ENCODE measurements at places on chromosomes 2 and 18. TPM values are rescaled to one million over a fixed set of nuclear protein-coding genes. Genes with fewer than 3 reads are reported as not detected.

The FBXO41 gene
- 0.33 TPM for total RNA-seq

The CD207 gene
- not detected for total RNA-seq

GRCh38 chr2:47346107-47346506 lies 56.8 kb upstream of the MSH2 start:
- DNase-seq = no peak

The GALNT3 gene
- total RNA-seq = 1.1 TPM

The CDK5R2 gene
- total RNA-seq = not detected

- DNase-seq = no peak
These were observed 23.5 kb downstream of the KDM3A start for GRCh38 chr2:86464652-86465051.

GRCh38 chr2:215619989-215620388 lies 184.1 kb upstream of the FN1 start:
- DNase-seq = no peak

The SERPINB10 gene
- not detected for total RNA-seq

GRCh38 chr2:105617631-105618350 lies 126.9 kb upstream of the NCK2 start:
- no peak for DNase-seq

DNA sequence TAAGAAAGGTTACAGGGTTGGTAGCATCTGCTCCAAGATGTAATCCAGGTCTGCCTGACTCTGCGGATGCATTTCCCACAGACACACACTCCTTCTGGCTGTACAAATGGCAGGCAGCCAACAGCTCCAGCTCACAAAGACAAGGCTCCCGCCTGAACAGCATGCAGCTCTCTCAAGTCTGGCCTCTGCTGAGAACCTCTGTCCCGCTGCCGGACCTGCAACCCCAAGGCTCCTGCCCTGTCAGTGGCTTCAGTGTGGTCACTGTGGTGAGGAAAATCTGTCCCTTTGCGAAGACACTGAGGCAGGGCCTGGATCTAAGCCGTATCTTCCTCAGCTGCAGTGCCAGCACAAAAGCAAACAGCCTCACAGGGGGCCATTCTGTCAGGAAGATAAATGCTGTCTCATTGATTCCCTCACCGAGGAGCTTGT lies 469.3 kb upstream of the MEX3C start:
- DNase-seq = no peak

DNA sequence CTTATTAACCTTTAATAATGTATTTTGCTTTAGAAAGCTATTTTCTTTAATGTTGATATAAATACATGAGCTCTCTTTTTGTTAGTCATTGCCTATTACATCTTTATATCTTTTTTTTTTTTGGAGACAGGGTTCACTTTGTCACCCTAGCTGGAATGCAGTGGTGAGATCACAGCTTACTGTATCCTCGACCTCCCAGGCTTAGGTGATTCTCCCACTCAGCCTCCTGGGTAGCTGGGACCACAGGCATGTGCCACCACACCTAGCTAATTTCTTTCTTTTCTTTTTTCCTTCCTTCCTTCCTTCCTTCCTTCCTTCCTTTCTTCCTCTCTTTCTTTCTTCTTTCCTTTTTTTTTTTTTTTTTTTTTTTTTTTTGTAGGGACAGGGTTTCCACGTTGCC lies 15.4 kb downstream of the NAB1 start:
- DNase-seq = no peak

DNA sequence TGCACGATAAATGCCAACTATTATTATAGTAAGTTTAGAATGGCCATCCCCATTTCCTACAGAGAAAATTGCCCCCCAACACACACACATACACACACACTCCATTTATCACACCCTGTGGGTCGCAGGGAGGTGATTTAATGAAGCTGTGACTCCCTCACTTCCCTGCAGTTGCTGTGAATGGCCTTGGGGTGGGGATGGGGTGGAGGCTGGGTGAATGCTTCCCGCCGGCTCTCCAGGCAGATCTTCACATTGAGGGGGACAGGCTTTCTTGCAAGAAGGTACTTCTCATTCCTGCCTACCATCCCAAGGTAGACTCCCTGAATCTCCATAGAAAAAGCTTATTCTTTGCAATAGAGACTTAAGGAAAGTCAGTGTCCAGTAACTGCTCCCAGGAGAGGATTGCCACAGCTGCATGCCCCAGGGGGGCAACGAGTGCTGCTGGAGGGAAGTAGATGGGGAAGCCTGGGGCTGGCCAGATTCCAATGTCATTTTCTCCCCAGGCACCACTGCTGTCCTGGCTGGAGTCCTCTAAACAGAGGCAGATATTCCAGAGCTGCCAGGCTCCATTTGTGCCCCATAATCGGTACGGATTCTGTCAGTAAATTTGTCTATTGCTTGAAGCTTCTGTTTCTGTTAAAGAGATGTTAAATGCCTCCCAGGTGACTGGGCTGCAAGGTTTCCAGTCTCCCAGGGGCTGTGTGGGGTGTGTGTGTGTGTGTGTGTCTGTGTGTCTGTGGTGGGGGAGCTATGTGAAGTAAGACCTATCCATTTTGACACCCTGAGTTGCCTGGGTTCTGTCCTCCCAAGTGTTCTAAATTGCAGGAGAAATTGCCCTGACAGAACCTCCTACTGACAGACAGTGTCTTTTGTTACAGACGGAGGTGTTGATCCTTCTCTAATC lies 265.5 kb downstream of the SRBD1 start:
- peak; percentile 35 for DNase-seq

DNA sequence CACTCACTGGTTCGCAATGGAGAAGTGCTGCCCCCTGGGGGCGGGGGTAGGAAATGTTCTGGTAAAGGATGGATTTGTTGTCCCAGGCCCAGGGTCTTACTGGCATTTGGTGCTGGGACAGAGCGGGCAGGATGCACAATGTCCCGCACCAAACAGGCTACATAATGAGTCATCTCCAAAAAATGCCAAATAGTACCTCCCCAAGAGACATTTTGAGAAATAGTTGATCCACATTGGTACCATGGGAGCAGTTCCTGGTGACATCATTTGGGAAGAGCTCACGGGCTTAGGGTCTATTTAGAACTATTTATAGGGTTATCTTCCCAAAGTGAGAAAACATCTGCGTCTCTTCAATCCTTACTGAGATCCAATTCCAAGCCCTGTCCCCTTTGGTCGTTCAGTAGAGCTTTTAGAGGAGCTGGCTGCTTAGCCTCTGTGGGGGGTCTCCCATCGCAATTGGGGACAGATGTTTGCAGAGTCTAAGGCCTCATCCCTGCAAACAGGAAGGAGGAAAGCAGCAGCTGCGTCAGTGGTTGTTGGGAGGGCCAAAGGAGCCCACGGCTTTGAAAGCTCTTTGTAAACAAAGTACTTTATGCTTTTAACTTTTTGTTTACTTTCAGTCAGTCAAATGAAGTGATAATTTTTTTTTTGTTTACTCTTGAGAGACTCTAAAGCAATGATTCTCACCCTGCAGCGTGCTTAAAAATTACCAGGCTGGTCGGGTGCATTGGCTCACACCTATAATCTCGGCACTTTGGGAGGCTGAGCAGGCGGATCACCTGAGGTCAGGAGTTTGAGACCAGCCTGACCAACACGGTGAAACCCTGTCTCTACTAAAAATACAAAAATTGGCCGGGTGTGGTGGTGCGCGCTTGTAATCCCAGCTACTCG lies 49.3 kb downstream of the GREB1 start:
- DNase-seq = peak; percentile 70

DNA sequence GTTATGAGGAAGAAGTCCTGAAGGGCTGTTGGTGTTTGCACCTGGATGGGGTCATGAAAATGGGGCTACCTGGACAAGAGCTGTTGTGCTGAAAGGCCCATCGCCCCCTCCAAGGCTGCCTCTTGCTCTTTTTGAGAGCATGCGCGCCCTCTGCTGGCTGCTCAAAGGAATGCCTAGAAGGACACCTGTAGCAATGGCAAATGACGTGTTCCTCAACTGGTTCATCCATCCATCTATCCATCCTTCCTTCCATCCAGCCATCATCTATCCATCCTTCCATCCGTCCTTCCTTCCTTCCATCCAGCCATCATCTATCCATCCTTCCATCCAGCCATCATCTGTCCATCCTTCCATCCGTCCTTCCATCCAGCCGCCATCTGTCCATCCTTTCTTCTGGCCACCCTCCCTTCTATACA lies 17.2 kb upstream of the RPL31 start:
- DNase-seq = peak; percentile 72

DNA sequence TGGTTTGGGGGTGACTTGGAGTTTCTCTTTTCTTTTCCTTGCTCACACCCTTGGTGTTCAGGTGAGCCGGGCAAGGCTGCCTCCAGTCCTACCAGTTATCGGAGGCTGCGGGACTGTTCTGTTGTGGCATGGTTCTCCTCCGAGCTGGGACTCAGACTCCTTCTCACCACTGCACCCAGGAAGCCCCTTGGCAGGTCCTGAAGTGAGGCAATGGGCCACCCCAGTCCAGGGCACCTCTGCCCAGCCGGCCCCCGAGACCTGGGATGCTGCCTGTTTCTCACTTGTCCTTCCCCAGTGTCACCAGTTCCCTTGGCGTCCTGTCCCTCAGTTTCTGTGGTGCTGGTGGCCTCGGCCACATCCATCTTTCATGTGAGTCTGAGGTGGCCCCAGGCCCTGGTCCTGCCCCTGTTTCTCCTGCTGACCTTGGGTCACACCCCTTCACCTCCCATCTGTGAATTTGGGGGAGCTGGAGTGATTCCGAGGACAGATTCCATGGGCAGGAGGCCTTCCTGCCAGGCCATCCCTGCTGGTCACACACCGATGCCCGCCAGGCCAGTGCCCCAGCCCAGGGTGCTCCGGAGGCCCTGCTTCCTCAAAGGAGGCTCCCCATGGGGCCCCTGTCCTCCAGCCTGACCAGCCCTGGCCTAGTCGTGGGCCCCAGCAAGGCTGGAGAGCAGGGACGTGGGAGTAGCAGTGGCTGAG lies 6.6 kb upstream of the KLHL30 start:
- DNase-seq = no peak

GRCh38 chr2:177398791-177399190 lies 6.2 kb downstream of the AGPS start:
- DNase-seq = no peak

DNA sequence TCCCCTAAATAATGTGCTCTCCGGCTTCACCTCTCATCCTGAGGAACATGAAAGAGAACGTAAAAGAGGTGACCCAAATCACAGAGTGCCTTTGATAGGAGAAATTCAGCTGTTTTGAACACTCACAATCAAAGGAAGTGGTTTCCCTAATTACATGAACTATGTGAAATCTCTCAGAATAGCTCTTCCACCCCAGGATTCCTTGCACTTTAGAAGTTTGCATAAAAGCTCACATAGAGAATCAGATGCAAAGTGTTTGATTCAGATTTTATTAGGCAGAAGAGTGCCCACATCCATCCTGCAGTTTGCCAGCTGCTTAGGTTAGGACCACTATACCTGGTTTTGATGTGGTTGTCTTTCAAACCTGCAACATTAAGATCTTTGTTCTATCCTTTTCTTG lies 61.0 kb downstream of the MAP3K20 start:
- DNase-seq = no peak

DNA sequence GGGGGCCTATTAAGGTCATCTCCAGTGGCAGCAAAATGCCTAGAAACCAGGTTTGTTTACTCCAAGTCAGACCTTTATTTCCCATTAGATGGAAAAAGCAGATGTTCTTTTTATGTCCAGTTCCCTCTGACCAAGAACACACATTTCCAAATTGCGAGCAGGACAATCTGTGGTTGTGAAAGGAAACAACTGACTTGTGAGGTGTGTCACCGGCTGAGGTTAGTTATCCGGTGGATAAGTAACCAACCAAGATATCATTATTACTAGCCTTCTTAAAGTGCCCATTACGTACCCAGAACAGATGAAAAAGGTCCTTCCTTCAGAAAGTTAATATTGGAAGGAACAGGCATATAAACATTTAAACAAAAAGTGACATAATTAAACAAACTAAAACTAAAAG lies 112.9 kb downstream of the THADA start:
- DNase-seq = no peak

The GPR155 gene
- 9.3 TPM for total RNA-seq

- no peak for DNase-seq
These were observed 99.8 kb upstream of the DAPL1 start for GRCh38 chr2:158695305-158695704.

The DOK1 gene
- total RNA-seq = 2.8 TPM

GRCh38 chr2:120630031-120630701 lies 105.5 kb upstream of the GLI2 start:
- no peak for DNase-seq

The AQP12A gene
- total RNA-seq = not detected

DNA sequence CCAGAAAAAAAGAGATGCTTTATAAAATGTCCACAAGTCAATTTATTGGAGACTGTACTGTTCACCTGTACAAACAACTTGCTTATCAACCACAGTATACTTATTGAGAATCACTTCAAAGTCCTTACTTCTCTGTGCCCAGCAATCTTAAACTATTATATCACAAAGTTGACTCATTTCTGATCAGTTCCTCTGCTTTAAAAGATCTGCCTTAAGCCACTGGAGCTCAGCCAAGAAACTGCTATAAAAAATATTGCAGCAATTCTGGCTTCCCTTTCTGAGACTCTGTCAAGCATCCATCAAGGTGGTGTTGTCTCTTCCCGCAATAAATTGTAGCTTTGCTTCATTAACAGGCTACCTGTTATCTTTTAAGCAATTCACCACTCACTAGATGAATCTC lies 375.2 kb upstream of the SPHKAP start:
- DNase-seq = no peak

DNA sequence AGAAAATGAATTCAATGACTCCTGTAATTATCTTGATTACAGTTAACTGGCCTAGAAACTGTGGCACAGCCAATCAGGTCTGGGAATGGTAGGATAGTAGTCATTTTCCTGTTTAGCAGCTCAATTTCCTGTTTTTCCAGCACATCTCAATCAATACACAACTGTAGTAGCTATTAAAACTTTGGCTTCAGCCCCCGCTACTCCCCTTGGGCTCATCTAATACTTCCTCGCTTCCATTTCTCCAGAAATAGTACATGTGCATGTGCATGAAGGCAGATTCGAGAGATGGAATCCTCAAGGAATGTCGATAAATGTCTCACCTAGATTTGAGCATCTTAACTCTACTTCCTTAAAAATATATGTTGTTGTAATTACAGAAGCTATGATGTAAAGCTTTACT lies 9.7 kb downstream of the COBLL1 start:
- no peak for DNase-seq

The RUFY4 gene
- total RNA-seq = not detected

GRCh38 chr2:237864444-237864931 lies 5.1 kb downstream of the RAMP1 start:
- DNase-seq = no peak

GRCh38 chr2:20080839-20081415 lies 29.5 kb upstream of the LAPTM4A start:
- DNase-seq = no peak

GRCh38 chr18:6734726-6735430 lies 5.4 kb downstream of the ARHGAP28 start:
- no peak for DNase-seq

The NT5C1B gene
- total RNA-seq = not detected
